NCI-H1092 treated with DMSO at 0.1 percent for 48 hours (cell line): ENCODE measurements at places on chromosomes 11 and 22.

GRCh38 chr22:47172771-47173534, 410.5 kb downstream of the TBC1D22A start:
- no peak for DNase-seq

DNA sequence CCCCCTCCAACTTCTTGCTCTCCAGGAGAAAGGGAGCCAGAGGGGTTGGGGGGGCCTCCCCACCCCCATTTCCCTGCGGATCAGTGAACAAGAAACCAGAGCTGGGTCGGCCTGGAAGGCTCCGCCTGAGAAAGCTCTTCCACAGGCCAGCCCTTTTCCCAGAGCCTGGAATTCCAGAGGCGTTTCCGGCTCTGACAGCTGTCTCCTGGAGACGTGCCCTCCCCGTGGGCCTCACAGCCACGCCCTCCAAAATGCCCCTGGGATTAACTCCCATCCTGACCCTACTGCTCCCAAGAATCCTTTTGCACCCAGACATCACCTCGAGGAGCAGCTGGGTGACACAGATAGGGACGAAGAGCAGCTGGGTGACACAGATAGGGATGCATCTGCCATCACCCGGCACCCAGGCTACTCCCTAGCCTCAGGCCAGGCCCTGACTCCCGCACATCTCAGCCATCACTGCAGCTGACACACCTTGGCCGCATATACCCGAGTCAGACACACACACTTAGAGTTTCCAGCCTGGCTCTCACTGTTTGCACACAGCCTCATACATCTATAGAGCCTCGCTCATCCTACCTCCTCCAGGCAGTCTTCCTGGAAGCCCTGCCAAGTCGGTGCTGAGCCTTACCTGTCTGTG, 7.6 kb upstream of the CDC42EP1 start:
- DNase-seq = no peak

- no peak for DNase-seq
Measured at GRCh38 chr11:68186061-68186460, 27.0 kb downstream of the KMT5B start.

- peak; percentile 70 for DNase-seq
Measured at GRCh38 chr11:66728693-66729385, at the start of gene SPTBN2. SPTBN2 (minus strand) TSS chr11:66729216; CDS start chr11:66721240, 7,976 bp downstream.

GRCh38 chr11:122100756-122101080, 15.3 kb downstream of the BLID start:
- peak; percentile 77 for DNase-seq

GRCh38 chr11:69915151-69915500, 95.9 kb upstream of the FGF3 start:
- no peak for DNase-seq

DNA sequence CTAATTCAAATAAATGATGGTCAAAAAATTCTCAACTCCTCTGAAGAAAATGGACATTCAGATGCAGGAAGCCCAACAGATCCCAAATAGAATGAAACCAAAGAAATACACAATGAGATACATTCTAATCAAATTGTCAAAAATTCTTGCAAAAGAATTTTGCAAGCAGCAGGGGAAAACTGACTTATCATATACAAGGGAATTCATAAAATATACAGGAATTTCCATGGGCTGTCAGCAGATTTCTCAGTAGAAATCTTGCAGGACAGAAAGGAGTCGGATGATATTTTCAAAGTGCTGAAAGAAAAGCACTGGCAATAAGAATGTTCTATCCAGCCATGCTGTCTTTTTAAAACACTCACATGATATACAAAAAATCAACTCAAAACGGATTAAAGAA, 194.6 kb upstream of the ZC3H12C start:
- no peak for DNase-seq

- DNase-seq = no peak
Measured at GRCh38 chr11:114260483-114260882, 35.7 kb upstream of the NNMT start.

DNA sequence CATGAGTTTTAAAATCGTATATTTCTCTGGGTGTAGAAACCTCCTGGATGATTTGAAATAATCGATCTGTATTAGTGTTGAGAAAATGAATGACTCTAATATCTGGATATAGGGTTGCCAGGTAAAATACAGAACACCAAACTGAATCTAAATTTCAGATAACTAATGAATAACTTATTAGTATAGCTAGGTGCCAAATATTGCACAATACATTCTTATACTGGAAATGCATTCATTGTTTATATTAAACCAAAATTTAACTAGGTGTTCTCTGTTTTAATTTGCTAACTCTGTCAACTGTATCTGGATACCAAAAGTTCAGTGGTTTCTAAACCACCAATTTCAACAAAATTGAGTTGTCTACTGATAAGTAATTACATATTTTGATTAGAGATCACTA, 2.5 kb upstream of the BIRC3 start:
- no peak for DNase-seq

GRCh38 chr11:13054278-13054677, 45.2 kb downstream of the RASSF10 start:
- DNase-seq = no peak

DNA sequence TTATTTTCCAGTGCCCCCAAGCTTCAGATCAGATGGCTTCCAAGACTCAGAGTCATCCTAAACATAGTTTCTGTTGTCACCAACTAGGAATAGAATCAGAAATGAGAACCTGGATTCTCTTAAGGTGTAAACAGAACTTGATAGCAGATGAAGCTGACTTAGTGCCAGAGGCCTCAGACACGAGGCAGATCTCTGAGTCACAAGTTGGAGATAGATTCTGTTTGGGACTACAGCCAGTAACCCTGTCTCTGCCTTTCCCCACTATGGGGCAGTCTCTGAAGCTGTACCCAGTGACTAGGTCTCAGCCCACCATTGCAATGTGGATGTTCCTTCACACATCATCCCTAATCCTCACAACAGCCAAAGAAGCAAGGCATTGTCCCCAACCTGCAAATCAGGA, 25.4 kb downstream of the NEU3 start:
- DNase-seq = no peak

DNA sequence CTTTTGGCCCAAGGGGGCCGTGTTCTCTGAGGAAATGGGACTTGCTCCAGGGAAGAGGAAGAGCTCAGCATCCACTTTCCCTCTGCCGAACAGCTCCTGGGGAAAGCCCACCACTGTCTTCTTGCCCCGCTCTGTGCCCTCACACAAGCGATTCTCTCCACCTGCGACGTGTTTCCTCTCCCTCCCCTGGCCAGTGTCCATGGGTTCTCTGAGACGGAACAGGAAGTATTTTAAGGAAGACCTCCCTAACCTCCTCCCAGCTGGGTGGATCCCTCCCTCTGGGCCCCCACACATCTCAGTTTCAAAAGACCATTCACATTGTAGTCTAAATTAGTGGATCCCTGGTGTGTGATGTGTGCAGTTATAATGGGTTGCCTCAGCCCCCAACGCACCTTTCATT, 1.6 kb downstream of the TP53AIP1 start:
- no peak for DNase-seq

DNA sequence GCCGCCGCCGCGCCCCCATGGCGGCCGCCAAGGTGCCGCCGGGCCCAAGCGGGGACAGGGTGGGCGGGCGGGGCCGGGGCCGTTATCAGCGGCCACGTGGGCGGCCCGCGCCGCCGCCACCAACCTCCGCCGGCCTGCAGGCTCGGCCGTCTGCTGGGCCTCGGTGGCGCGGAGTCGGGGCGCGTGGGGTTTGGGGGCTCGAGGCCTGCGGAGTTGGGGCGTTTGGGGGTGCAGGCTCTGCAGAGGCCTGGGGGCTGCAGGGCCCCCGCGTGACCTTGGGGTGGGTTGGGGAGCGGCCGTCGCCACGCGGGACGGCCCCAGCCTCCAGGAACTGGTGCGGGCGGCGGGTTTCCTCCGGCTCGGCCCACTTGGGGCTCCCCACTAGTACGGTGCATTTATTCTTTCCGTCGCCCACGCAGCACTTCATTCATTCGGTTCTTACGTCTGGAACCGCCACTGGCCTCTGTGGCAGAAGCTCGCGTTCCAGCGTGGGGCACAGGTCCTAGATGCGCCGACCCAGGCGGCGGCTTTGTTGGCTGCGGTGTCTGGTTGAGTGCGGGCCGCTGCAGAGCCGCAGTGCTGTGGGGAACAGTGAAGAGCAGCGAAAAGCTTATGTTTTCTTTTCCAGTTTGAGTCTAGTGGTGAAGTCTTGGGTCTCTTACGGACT, 740 bp upstream of the TRMT2A start:
- DNase-seq = no peak

GRCh38 chr22:33620085-33620484, 300.2 kb downstream of the LARGE1 start:
- no peak for DNase-seq

GRCh38 chr11:9047964-9048523, 43.4 kb downstream of the SCUBE2 start:
- DNase-seq = peak; percentile 41

DNA sequence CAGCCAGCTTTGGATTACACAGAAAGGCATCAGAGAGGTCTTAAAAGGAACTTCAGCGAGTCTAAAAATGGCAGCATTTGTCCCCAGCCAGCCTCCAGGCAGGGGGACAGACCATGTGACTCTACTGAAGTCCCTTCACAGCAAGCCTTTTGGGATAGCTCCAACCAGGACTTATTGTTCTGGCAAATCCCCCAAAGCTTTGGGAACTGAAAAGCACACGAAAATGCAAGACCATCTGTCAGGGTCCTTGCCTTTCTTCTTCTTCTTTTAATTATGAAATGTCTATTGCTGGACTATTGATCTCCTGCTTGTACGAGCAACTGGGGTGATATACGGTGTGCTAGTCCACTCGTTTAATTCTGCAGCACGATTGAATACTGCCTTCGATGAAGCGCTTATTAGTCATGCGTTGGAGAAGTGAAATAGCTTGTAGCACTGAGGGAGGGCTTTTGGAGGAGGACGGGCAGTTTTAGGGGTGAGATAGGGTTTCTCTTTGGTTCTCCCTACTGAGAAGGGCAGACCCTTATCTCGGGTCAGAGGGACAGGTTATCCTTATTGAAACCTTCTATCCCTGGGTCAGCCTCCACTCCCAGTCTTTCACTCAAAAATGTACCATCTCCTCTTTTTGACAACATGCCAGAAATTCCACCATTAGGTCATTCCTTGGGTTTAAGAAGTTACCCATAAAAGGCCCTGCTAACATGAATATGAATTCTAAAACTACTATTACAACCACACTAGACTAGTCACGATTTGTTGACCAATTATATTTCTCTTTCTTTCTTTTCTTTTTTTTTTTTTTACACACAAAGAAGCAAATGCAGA, 416.4 kb downstream of the MIAT start:
- no peak for DNase-seq

DNA sequence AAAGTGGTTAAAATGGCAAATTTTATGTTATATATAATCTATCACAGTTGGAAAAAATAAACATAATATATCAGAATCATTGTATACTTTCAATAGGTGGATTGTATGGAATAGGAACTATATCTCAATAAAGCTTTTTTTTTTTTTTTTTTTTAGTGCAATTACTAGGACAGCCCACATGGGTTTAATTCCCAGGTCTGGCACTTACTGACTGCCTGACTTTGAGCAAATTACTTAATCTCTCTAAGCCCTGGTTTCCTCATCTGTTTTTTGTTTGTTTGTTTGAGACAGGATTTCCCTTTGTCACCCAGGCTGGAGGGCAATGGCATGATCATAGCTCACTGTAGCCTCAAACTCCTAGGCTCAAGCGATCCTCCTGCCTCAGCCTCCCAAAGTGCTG, 26.1 kb upstream of the BAIAP2L2 start:
- no peak for DNase-seq

- no peak for DNase-seq
Measured at GRCh38 chr22:19086896-19087295, 35.3 kb downstream of the DGCR2 start.

- no peak for DNase-seq
Measured at GRCh38 chr11:17649261-17649660, 70.1 kb upstream of the MYOD1 start.

DNA sequence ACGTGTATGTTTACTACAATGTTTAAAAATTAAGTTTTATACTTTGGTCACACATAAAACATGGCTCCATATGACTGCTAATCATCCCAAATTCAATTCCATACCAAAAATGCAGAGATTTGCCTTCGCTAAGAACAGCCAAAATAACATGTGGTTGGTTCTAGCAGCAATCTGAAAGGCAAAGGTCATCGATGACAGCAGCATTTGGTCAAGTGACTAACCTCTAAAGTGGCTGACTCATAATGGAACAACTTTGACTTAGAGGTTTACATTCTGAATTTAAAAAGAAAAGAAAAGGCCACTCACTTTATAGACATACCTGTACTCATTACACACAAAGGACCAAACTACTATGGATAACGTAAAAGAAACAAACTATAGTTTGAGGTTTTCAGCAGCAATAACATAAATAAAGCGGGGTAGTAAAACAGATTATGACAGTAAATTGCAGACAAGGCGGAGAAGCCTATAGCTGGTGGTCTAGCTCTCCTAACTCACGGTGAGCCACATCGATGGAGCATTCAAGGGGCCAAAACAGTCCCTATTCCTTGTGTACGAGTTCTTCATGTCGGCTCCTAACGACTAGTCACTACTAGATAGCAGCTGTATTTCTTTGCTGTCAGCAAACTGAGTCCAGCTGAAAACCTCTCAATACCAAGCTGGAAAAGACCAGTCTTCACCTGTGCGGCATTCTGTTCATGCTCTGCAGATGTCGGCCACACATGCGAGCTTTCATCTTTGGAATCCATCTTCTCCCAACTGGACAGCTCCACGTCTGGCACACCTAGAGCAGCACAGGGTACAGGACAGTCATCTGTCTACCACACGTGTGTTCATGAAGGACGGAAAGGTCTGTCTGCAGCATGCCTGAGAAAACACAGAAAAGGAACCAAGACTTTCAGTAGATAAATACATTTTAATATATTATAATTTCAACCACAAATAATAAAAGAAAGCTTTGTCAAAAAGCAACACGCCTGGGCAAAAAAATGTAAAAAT, 42.1 kb downstream of the PRDM10 start:
- DNase-seq = no peak

- DNase-seq = no peak
Measured at GRCh38 chr22:50192436-50193204, 6.9 kb downstream of the TRABD start.

GRCh38 chr11:1206391-1207271, 16.2 kb upstream of the MUC5B start:
- no peak for DNase-seq

DNA sequence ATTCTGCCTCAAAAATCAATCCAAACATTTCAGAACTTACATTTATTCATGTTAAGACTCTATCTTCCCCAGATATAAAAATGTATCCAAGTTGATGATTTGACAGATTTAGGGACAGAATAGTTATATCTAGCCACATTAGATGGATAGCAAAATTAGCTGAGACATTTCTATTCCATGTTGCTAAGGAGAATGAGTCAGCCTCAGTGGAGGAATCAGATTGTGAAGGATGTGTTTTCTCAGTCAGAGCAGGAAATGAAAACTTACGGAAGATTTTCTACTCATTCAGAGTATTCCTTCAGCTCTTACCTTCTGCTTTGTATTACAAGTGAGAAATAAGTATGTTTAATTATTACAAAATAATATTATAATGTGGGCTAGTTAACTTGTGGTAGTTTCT, 556.3 kb upstream of the ANO3 start:
- DNase-seq = no peak

- no peak for DNase-seq
Measured at GRCh38 chr22:44369293-44369661, 56.5 kb upstream of the SHISAL1 start.
